ENCODE measurements at places on chromosomes 13 and 19.

DNA sequence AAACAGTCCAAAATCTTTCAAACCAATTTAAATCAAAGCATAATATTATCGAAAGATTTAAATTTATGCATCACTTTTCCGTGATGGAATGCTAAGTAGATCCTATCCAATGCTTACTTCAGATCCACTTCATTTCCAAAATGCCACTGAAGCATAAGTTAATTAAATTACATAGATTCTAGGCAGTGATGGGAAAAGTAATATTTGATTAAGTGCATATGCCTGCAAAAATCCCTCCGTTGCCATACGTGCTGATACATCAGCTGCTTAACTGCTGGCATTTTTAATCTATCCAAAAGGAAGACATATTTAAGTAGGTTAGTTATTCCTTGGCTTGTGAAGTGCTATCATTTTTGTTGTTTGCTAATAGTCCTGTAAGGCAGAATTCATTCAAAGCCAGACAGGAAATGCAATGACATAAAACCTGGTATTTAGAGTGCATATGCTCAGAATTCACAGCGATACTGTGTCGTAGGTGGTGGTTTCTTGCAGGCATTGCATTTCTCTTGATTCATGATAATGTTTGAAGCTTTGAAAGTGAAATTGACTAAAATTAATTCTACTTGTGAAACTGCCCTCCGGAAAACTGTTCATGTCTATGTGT lies 738.3 kb upstream of the GPC6 start:
- DNase-seq = no peak

DNA sequence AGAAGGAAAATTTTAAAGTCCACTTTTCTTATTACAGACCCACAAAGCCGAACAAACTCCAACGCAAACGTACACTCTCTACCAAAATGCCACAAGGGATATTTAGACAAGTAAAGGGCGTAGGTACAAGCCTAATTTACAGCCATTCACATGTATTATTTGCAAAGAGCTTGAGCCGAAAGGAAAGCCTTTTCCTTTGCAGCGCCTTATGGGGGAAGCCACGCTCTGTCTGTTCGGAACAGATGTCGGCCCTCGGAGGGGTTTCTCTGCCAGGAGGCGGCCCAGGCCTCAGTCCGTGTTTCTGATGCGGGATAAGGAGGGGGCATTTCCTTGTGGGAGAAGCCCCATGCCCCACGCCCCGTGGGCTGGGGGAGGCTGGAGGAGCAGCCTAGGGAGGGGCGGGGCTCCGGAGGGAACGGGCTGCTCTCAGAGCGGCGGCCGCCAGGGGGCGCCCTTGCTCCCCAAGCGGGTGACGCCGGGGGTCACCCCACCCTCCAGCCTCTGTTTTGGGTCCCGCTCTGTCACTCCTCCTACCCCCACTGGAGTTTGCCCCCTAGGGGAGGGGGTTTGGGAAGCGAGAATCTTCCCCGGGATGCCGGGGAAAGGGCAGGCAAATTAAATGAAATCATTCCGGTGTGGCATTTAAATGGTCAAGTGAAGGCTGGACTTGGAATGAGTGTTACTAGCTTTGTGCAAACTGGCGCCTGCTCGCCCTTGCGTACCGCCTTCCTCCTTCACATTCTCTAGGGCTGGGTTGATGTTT lies 2.9 kb downstream of the HTR2A start:
- peak; percentile 84 for DNase-seq

- peak; percentile 73 for DNase-seq
Observed at GRCh38 chr19:55638864-55639359, 1.9 kb upstream of the ZNF580 start.

- DNase-seq = no peak
Observed at GRCh38 chr13:24182703-24183081, 22.2 kb downstream of the SPATA13 start.

- DNase-seq = peak; percentile 53
Observed at GRCh38 chr19:29324717-29325116, 111.8 kb upstream of the UQCRFS1 start.

GRCh38 chr19:16714702-16715287 lies 4.9 kb upstream of the NWD1 start:
- no peak for DNase-seq

DNA sequence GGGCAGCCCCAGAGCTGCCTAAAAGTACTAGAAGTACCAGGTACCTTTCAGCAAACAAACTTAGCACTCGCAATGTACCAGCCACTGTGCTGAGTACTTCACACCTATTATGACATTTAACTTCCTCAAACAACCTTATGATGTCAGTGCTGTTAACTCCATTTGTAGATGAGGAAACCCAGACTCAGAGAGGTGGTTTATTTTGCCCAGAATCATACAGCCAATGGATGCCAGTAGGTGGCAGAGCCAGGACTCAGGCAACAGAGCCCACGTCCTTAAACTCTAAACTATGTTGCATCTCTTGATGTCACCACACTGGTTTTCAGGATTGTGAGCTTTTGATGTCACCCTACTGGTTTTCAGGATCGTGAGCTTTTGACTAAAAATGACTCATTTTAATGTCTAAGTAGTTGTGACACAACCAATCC lies 78.9 kb downstream of the FLT1 start:
- no peak for DNase-seq

DNA sequence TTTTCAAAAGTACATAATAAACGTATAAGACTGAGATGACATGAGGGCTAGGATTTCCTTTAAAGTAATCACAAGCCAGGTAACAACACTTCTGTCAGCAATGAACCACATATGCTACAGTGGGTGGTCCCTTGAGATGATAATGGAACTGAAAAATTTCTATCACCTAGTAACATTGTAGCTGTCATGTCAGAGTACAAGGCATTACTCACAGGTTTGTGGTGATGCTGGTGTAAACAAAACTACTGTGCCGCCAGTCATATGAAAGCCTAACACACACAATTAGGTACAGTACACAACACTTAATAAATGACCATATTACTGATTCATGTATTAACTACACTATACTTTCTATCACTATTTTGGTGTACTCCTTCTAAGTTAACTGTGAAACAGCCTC lies 36.8 kb downstream of the MIPEP start:
- DNase-seq = no peak

- no peak for DNase-seq
Observed at GRCh38 chr13:62130062-62130970, 714.7 kb upstream of the PCDH20 start.

DNA sequence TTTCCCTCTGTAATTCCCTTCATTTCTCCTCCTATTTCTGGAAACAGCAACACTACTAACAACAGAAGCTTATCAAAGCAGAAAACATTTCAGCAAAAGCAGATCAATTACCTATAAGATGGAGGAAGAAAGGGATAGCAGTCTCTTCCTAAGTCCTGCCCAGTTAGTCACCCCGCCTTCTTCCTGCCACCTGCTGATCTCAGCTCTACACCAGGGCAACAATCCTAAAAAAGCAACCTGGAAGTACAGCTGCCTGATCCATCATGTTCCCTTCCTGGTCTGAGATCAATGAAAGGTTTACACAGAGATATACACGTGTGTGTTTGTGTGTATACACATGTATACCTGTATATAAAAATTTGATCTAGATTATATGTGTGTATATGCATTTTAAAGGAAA lies 59.4 kb downstream of the TSC22D1 start:
- no peak for DNase-seq

- no peak for DNase-seq
Observed at GRCh38 chr13:39025433-39025839, 12.5 kb downstream of the PROSER1 start.

DNA sequence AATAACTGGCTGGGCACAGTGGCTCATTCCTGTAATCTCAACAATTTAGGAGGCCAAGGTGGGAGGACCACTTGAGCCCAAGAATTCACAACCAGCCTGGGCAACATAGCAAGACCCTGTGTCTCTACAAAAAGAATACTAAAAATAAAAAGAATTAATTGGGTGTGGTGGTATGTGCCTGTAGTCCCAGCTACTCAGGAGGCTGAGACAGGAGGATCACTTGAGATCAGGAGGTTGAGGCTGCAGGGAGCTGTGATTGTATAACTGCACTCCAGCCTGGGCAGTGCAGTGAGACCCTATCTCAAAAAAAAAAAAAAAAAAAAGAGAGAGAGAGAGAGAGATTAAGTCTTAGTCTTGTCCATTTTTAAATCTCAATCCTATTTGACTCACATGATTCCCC lies 35.6 kb upstream of the SERPINE3 start:
- no peak for DNase-seq

- no peak for DNase-seq
Observed at GRCh38 chr13:54033323-54033861, 1004.8 kb downstream of the OLFM4 start.

- DNase-seq = no peak
Observed at GRCh38 chr19:35733180-35734125, 8.8 kb downstream of the IGFLR1 start.

DNA sequence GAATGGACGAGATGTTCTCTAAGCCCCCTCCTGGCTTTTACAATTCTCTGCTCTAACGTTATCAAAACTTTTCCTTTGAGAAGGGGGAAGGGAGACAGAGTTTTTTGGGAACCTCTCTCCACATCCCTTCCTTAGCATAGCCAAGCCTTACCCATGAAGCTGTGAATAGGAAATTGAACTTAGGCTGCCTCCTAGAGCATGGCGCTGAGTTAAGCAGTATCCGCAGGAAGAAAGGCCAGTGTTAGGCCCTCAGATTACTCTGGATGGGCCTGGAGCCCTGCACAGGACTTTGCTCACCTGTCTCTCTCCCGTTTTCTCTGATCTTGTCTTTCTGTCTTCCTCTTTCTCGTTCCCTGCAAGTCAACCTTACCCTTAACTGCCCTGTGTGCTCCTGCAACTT lies 39.6 kb downstream of the CYP2B6 start:
- no peak for DNase-seq

Data from coronary artery (tissue), 2 donors.